Sciatic nerve (tissue), 2 donors: ENCODE measurements at places on chromosomes 16 and 17. TPM values are rescaled to one million over a fixed set of nuclear protein-coding genes. Genes with fewer than 3 reads are reported as not detected.

The MYO1C gene
- total RNA-seq, result 326 TPM

The LITAFD gene
- not detected for total RNA-seq

The UMOD gene
- total RNA-seq, result not detected

The CTRB1 gene
- 2.7 TPM for total RNA-seq

The IRX6 gene
- total RNA-seq, result 0.36 TPM

The RPH3AL gene
- 19.0 TPM for total RNA-seq

The VASN gene
- 38.4 TPM for total RNA-seq

DNA sequence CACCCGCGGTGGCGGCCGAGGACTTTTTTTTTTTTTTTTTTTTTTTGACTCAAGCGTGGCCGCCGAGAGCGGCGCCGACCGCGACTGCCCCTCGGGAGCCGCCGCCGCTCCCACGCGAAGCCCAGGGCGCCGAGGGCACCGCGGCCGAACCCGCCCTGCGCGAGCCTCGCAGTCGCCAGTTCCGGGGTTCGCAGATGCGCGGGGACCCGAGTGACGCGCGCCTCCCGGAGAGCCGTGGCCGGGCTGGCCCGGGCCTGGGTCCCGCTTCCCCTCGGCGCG is 1.1 kb downstream of the METRNL start:
- no peak for DNase-seq

DNA sequence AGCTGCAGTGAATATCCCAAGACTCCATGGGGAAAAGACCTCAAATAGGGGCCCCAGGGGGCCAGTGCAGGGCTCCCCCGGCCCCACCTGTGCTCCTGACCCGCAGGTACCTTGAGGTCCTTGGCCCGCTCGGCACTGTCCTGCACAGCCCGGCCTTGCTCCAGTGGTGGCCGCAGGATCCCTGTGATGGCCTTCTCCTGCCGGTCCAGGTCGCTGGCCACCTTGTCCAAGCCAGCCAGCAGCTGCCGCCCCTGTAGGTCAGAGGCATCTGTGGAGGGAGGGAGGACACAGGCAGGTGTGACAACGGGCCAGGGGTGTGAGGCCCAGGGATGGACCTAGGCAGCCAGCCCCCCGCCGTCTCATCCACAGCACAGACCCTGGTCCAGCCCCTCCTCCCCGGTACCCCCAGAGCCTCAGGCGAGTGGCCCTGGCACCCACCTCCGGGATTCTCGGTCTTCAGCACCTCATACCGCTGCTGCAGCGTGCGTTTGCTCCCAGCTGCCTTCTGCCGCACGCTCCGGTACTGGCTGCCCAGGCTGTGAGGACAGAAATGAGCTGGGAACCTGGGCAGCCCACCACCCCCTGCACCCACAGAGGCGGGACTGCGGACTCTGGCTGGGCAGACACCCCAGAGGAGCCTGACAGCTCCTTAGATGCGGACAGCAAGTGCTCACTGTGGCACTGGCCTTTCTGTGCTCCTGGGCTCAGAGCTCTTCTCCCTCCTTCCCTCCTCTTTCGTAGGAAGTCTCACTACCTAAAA is 43.7 kb downstream of the PPL start:
- no peak for DNase-seq

DNA sequence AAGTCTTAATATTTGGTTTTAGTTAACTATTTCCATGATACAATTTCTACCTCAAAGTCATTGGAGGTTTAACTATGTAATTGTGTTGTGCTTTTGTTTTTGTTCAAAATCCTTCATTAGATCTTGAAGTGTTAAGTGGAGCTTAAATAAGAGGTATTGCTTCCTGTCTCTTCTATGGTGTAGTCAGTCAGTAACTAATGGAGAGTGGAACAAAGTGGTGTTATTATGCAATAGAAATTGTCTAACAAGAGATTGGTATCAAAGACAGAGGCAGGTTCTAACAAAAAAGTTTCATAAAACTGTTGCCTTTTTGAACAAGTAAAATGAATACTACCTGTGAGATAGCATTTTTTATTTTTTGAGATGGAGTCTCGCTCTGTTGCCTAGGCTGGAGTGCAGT is 45.2 kb downstream of the GRB7 start:
- DNase-seq, result no peak

DNA sequence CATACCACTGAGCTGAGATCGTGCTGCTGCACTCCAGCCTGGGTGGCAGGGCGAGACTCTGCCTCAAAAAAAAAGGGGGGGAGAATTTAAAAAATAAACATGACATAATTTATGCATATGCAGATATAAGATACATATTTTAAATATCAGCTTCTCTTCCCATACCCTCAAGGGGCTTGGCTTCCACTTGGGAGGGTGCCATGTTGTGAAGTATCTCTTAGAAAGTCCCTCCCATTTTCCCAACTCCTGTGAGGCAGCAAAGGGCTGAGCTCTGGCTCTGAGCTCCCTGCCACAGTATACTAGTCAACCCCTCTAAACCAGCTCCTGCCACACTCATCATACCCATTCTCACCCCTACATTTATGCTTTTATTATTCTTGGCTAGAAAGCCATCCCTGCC is 39.4 kb downstream of the MYH11 start:
- peak; percentile 15 for DNase-seq

DNA sequence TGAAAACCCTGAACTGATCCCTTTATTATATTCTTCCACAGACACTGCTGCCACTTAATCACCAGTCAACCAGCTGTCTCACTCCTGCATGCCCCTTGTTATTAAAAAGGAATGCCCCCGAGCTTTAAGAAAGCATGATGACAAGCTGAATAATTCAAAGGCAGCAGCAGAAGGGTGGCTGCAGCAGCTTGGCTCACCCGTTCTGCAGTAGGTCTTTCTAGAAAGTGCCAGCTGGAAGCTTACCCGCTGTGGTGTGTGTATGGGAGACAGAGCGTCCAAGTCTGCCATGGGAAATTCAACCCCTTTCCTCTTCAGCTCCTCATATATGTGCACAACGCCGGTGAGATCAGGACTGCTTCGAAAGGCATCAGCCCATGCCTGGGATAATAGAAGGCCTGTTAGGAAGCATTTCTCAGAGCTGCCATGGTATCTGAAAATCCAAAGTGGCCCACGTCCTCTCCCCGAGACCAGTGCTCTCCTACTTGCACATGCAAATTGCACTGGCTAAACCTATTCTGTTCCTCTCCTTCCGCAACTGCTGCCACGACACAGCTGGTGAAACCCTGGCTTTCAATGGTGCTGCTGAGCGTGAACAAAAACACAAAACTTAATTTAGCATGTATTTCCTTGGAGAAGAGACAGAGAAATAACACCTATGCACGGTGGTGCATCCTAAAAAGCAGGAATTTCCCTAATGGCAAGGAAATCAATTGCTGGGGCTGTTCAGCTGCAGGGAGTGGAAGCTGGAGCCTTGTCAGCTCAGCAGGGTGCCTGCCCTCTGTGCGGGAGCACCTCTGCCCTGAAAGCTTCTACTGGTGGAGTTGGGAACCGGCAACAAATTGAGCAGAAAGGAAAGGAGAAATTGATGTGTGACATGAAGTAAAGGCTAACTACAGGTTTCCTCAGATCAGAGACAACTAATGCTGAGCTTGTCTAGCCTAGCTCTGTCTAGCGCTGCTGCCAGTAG is 47.9 kb upstream of the SREBF1 start:
- DNase-seq, result no peak

DNA sequence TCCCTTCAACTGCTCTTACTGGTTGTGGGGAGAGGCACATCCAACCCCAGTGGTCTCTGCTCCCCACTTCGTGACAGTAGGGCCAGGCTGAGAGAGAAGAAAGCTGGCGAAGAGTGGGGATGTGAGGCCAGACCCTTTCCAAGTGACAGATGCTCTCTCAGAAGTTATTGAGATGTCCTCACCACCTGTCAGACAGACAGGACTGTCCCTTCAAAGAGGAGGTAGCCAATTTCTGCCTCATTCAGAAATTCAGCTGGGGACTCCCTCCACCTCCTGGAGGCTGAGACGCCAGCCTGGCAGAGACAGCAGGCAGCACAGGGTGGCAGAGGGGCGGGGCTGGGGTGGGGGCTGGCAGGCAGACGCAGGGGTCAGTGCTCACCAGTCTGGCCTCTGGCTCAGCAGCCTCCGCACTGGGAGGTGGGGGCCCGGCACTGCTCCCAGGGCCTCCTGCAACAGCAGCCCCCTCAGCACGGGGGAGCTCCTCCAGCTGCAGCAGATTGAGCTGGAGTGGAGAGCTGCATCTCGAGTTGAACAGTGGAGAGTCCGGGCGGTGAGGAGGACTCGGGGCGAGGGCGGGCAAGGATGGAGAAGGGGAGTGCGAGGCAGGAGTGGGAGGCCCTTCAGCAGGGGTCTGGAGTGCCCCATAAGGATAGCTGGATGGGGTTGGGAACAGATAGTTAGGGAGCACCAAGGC is 9.2 kb downstream of the PER1 start:
- DNase-seq, result no peak

DNA sequence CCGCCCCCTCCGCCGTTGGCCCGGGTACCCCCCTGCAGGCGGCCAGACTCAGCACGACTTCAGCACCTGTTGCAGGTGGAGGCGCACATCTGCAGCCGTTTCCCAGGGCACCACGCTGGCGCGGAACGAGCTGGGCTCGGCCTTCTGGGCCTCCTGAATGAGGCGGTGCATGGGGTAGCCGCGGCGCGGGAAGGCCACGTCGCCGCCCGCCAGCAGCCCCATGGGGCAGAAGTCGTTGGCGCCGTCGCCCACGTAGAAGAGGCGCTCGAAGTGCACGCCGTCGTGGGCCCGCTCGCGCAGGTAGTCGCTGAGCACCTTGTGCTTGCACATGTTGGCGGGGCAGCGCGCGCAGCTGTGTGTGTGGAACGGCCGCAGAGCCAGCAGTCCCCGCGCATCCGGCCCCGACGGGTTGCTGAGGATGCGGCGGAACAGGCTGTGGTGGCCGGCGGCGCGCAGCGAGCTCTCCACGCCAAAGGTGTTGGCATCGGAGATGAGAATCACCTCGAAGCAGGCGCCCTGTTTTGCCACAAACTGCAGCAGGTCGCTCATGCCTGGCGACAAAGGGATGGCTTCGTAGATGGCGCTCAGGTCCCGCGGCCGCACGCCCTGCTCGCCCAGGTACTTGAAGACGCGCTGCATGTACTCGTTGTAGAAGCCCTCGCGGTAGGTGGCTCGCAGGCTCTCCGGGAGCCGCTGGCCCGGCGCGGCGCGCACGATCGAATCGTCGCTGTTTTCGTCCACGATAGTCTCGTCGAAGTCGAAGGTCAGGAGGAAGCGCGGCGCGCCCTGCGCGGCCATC is 6.2 kb downstream of the PHOSPHO1 start:
- DNase-seq, result no peak

- DNase-seq, result no peak
These were observed 2.0 kb downstream of the HAS3 start for GRCh38 chr16:69107316-69107962.

DNA sequence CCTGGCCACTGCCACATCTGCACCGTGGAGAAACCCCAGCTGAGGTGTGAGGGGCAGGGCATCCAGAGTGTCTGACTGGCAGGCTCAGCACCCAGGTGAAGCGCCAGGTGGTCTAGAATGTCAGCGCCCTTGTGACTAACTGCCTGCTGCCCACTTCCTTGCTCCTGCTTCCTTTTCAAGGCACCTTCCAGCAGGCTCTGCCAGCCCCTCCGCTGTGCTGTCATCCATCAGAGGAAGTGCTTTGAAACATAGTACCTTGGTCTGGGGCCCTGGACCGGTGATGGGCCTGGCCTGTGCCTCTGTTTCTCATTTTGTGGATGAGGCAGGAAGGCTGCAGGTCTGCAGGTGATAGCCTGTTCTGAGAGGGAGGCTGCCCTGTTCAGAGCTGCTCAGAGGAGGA is 5.5 kb downstream of the SPNS2 start:
- no peak for DNase-seq

DNA sequence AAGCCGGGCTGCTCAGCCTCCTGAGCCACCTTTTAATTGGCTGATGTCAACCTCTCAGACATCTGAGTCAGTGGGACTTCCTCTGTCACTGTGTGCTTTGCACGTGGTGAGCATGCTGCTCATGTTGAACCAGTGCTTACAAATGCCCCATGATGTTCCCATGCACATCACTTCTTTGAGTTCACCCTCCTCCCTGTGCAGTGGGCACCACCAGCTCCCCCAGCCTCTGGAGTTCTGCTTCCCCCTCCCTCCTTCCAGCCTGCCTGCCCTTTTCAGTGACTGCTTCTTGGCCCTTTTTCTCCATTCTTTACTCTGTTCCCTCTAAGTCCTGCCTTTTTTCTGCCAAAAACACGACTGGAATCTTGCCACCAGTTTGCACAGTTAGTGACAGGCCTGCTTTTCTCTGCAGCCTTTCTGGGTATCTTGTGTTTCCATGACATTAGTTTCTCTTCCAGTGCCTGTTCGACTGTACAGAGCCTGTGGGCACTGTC is 41.6 kb downstream of the USP10 start:
- no peak for DNase-seq

DNA sequence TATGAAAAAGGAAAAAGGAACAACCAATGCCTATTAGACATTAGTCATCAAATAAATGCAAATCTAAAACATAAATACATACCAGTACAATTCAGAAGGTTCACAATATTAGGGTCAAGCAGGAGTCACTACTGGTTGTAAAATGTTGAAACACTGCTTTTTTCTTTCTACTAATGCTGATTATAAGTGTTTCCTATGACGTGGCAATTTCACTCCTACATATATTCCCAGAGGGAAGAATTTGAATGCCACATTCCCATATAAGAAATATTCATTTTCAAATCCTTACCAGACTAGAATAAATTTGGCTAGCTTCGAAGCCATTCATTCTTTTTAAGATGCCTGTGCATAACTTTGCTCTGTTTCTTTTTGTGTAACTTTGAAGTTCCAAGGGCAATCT is 2.6 kb upstream of the KRTAP9-2 start:
- DNase-seq, result no peak

GRCh38 chr17:2179615-2180295 is 123.8 kb downstream of the SMG6 start:
- DNase-seq, result peak; percentile 92

DNA sequence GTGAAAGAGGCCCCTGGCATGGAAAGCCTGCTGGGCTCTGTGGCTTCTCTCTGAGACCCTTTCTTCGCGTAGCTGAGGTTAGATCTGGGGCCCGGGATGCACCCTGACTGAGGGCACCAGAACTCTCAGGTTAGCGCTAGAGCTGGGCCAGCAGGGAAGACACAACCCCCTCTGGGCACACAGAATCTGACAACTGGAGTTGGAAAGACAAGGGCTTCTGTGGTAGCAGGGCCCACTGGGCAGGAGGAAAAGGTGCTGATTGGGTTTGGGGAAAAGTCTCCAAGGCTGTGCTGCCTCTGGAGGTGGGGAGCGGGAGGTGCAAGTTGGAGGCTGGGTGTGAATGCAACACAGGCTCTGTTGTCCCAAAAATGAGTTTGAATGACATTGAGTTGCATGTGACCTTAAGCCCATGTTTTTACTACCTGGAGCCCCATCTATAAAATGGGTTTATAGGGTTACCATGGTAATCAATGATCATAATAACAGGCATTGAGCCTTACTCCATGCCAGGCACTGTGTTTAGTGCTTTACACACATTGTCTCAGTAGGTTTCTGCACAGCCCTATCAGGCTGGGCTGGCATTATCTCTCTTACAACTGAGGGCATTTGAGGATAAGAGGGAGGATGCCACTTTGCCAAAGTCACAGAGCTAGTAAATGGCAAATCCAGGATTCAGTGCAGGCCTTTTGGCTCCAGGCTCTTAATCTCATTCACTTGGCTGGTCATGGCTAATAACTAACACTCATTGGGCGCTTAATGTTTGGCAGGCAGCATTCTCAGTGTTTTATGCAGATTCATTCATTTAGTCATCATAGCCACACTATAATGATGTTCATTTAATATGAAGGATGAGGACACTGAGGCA is 9.5 kb upstream of the IGFBP4 start:
- DNase-seq, result peak; percentile 54

GRCh38 chr17:10631048-10631700 is 25.9 kb downstream of the MYH3 start:
- DNase-seq, result no peak
